ENCODE measurements at places on chromosomes 3 and 15. TPM values are rescaled to one million over a fixed set of nuclear protein-coding genes. Genes with fewer than 3 reads are reported as not detected.

Gene CPLX3
- total RNA-seq: not detected

Gene SAXO2
- not detected for total RNA-seq

Gene LOXL1
- total RNA-seq: 2.3 TPM

Gene CACNA2D2
- total RNA-seq: 0.13 TPM

Gene CPN2
- 195 TPM for total RNA-seq

Gene CFAP92
- 0.06 TPM for total RNA-seq

Gene HIGD2B
- total RNA-seq: not detected

Gene TJP1
- 22.5 TPM for total RNA-seq

Gene MANF
- 128 TPM for total RNA-seq

Gene ARL6IP5
- total RNA-seq: 25.6 TPM

Gene A4GNT
- total RNA-seq: not detected

Gene SYNPR
- not detected for total RNA-seq

Gene ATP8B4
- total RNA-seq: 10.1 TPM

Gene SCAANT1
- total RNA-seq: not detected

Gene TYRO3
- total RNA-seq: 2.9 TPM

Gene ADAMTSL3
- 17.7 TPM for total RNA-seq

Gene CHRFAM7A
- not detected for total RNA-seq

Gene SKOR1
- total RNA-seq: not detected

Gene SERINC4
- 0.26 TPM for total RNA-seq

Gene MGLL
- 124 TPM for total RNA-seq

Gene REC114
- not detected for total RNA-seq

Gene CDCP1
- total RNA-seq: 2.7 TPM

Gene CCR3
- not detected for total RNA-seq

Gene LINGO1
- 0.37 TPM for total RNA-seq

Gene CRYGS
- total RNA-seq: 1.6 TPM

Gene RTP1
- total RNA-seq: not detected

Gene STAC
- total RNA-seq: 0.19 TPM

Gene LAMB2
- 158 TPM for total RNA-seq

Gene TRAIP
- 0.72 TPM for total RNA-seq

Gene TIGIT
- 0.19 TPM for total RNA-seq

Gene TRPC1
- total RNA-seq: 2.5 TPM

Gene SLCO2A1
- total RNA-seq: 1.3 TPM

Gene CCRL2
- 2.8 TPM for total RNA-seq
